Hematopoietic multipotent progenitor cell treated with erythropoietin and hydrocortisone succinate and interleukin-3 and kit ligand, for 4 days (in vitro differentiated cells): ENCODE measurements at places on chromosomes 3 and 15.

GRCh38 chr3:4421121-4421520, 45.9 kb downstream of the SUMF1 start:
- peak; percentile 82 for DNase-seq

DNA sequence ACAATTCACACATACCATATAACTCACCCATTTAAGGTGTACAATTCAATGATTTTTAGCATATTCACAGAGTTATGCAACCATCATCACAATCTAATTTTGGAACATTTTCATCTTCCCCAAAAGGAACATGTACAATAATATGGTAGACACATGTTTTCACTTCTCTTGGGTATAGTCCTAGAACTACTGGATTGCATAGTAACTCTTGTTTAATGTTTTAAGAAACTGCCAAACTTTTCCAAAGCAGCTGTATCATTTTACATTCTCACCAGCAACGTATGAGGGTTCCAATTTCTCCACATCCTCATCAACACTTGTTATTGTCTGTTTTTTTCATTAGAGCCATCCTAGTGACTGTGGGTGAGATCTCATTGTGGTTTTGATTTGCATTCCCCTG, 14.3 kb downstream of the BNC1 start:
- DNase-seq: no peak

DNA sequence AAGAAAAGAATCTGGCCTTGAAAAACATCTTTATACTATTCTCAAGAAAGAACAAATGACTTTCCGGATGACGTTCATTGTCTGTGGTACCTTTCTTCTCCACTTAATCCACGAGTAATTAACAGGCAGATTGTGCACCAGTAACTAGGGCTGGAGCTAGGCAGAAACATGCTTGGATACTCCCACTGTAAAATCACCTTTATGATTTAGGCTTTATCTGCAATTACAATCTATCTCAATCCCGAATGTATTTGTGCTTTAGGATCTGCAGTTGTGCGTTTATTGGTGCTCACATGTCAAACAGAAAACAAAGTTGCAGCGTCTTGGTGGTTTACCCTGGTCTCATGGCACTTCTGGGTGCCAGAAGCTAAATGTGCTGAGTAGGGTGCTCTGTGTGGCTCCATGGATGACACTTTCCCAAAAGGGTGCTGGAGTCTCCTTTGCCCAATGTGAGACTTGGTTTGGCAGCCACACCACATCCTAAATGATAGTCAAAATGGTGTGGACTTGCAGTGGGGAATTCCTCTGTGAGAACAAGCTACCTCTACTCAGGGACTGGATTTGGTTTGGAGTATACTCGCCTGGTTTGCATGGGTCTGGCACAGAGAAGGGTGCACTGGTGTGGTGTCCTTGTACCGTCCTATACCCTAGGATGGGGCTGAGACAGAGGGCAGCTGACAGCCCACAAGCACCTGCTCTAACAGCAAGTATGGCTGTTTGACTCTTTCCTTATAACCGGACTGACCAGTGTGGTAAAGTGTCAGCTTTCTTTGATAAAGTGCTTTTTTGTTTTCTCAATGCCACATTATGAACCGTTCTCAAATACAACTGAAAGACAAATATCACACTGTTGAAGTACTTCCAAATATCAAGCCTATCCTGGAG, 7.7 kb downstream of the SERP1 start:
- no peak for DNase-seq

- no peak for DNase-seq
These were observed 4.3 kb upstream of the SCG3 start for GRCh38 chr15:51677021-51677420.

DNA sequence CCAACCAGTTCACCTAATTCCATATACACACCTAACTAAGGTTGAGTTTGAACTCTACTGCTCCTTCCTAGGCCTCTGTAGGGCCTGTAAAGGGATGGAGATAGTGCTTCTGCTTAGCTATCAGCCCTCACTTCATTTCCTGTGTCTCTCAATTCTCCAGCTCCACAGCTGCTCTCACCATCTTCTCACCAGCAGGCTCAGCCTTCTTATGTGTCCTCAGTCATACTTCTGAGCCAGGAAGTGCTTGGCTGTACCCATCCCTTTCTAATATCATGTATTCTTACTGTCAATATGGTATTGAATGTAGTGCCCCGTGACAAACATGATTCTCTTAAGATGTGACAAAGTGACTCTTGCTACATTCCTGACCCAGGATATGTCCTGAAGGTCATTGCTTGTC, 116.9 kb downstream of the SLC9A9 start:
- no peak for DNase-seq

GRCh38 chr3:5240740-5241139, 53.2 kb downstream of the EDEM1 start:
- DNase-seq: no peak

DNA sequence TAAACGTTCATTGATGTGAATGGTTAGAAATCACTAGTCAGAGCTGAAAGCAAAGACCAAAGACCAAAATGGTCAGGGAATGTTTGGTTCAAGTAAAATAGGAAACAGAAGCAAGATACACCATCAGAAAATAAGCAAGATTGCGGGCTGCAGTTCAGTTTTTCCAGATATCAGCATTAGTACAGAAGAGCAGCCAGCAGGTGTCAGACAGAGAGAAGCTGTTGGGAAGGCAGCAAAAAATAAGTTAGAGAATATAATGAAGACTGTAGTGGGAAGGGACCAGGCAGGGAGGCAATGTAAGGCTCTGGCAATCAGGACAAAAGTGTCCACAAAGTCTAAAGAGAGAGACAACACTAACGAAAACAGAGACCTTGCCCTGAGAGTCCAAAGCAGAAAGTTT, 639.4 kb upstream of the NAALADL2 start:
- DNase-seq: no peak

DNA sequence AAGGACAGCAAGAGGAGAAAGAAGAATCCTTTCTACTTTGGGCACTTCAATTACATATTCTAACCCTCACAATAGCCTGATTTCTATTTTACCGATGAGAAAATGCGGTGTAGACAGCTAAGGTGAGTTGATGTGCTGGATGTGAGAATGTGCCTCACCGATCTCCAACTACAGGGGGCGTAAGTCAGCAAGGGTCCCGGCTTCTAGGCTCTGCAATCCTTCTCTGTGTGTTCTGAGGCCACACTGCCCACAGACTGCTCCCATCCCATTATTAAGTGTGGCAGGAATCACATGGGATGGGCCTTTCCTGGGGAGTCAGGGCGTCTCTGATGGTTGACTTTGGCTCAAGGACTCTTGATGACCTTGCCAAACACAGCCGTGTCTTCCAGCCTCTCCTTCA, 23.6 kb upstream of the RPL35A start:
- peak; percentile 33 for DNase-seq

- no peak for DNase-seq
These were observed 34.7 kb upstream of the TUBGCP5 start for GRCh38 chr15:23073890-23074646.

DNA sequence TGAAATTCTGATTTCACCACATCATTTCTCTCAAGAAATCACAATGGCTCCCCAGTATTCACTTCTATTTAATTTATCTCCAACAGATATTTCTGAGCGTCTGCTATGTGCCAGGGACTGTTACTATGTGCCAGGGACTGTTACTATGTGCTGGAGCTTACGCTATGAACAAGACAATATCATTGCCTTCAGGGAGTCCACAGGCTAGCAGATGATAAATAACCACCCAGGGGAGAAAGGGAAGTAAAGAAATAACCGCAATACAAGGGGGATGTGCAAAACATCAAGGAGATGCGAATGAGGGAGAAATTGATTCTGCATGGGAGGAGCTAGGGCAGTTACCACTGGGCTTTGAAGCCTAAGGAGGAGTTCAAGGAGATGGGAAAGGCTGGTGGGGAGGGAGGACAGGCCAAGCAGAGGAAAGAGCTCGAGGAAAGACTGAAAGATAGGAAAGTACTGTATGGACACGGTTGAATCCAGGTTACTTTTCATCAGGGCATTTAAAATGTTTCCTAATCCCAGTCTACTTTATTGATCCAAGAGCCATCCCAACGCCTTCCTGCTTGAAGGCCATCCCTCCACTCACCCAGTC, 2.5 kb downstream of the THSD4 start:
- peak; percentile 29 for DNase-seq

- DNase-seq: peak; percentile 48
These were observed 1.7 kb upstream of the SLC2A2 start for GRCh38 chr3:171028025-171028778.

DNA sequence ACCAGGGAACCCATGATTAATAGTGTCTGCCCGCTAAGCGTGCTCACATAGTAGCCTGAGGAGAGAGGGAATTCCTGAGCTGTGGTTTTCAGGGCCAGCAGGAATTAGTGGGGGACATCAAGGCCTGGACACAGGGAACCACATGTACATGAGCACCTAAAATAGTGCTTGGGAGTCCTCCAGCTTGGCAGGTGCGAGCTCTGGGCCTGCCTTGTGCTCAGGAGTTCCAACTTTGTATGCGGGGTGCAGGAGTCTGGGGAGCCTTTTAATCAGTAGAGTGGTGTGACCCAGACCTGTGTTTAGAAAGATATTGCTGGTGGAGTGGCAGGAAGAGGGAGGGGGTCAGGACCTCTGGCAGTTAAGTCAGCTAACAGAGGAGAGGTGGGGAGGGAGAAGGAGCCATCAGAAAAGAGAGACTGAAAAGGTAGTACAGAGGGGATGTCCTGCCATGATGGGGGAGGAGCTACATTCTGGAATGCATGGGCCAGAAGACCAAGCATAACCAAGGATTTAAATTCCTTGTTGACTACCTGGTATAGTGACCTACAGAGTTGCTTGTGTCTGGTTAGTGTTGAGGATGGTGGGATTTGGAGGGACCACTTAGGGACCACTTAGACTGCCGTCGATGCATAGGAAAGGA, 1.9 kb downstream of the DAG1 start:
- peak; percentile 75 for DNase-seq
